Thymus (tissue), 14 donors: ENCODE measurements at places on chromosomes 7 and 10. TPM values are rescaled to one million over a fixed set of nuclear protein-coding genes. Genes with fewer than 3 reads are reported as not detected.

The ZNF853 gene
- total RNA-seq, result 2.8 TPM

- H3K27me3 ChIP-seq, result no peaks in the 10 kb centered on the region
- peak overlapping the region; percentile 85 for H3K4me3 ChIP-seq
- H3K36me3 ChIP-seq, result no peaks in the 10 kb centered on the region
- peak overlapping the region; percentile 94 for H3K27ac ChIP-seq
- peak; percentile 38 for DNase-seq
- H3K4me1 ChIP-seq, result no peaks in the 10 kb centered on the region
Observed at GRCh38 chr10:35127289-35127891, 744 bp downstream of the CREM start.

- H3K27ac ChIP-seq, result no peak overlapping the region
- peaks cover 18% of the 10 kb centered on the region for H3K4me1 ChIP-seq
- peaks cover 11% of the 10 kb centered on the region for H3K36me3 ChIP-seq
- H3K4me3 ChIP-seq, result no peak overlapping the region
Observed at GRCh38 chr7:2165239-2165609, 67.5 kb downstream of the MAD1L1 start.

- DNase-seq, result no peak
- no peak within 1 kb of the TSS for H3K4me3 ChIP-seq
- no peaks in the 10 kb centered on the region for H3K4me1 ChIP-seq
Observed at GRCh38 chr10:59753267-59753666, at the start of gene MRLN. Gene MRLN (minus strand): TSS chr10:59753455.

The CRYGN gene
- 1.2 TPM for total RNA-seq

- H3K27ac ChIP-seq, result no peak overlapping the region
- no peaks in the 10 kb centered on the region for H3K4me1 ChIP-seq
- no peaks in the 10 kb centered on the region for H3K36me3 ChIP-seq
- no peak overlapping the region for H3K4me3 ChIP-seq
- DNase-seq, result no peak
Observed at GRCh38 chr10:83089335-83089734, 1050.0 kb upstream of the GHITM start.

DNA sequence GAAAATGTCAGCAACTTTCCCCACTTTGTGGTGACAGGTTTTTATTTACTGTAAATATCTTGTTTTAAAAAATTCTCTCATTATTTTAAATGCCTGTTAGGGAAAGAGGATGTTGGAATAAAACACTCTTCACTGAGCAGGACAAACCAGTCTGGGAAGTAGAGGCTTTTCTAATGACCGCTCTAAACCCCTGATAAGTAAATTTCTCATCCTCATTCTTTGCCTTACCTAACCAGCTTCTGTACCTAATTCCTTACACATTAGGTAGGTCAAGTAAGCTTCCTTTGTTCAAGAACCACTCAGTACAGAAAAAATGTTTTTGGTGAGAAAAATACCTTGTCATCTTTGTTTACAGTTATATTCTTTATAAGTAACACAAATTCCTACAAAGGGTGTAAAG, 143.6 kb downstream of the GPR85 start:
- H3K4me1 ChIP-seq, result peaks cover 11% of the 10 kb centered on the region
- H3K36me3 ChIP-seq, result no peaks in the 10 kb centered on the region
- no peak overlapping the region for H3K27ac ChIP-seq
- no peak overlapping the region for H3K4me3 ChIP-seq
